ENCODE measurements at places on chromosomes 11 and 22.

DNA sequence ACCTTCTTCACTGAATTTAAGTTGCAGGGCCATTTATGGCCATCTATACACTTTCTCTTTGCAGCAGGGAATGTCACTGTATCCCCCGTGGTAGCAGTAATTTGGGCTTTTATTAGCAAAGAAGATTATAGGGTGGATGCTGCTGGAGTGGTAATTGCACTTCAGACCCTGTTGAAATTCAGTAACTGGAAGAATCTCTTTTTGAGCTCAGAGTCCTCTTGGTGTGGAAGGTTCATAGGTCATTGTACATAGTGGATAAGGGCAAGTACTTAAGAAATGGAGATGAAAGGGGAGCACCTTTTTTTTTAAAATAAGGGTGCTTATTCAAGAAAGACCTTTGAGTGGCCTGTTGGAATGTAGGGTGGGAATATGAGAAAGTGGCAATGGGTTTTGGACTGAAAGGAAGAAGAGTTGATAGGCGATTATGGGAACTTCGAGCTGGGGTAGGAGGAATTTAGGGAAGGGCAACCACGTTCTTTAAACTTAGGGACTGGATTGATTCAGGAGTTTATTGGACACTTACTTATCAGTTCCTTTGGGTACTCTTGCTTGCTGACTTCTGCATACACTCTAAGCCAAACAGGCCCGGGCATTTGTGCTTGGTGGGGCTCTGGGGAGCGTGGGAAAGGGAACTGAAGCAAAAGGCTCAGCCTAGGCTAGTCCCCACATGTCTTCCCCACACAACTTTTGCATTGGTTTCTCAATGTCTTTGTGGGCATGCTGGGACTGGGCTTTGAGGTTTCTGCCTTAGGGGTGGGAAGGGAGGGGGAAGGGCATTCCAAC lies 26.5 kb downstream of the CTNND1 start:
- DNase-seq = no peak

- DNase-seq = no peak
These were observed 11.2 kb upstream of the P4HA3 start for GRCh38 chr11:74322667-74323066.

DNA sequence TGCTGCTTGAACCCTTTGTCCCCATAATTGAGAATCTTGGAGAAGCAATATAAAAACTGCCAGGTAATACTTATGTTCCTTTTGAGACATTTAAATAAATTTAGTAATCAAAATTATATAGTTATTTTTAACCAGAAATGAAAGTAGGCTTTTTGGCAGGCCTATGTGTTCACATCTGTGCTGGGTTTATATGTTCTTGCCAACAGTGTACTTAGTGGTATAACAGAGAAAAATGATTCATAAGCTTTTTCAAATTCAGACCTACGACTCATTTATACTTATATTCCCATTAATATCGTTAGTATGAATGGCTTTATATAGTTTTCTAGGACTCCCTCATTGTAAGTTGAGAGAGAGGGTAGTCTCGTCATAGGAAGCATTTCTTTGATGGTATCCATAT lies 79.0 kb downstream of the DDX10 start:
- no peak for DNase-seq

GRCh38 chr11:123576501-123576900 lies 77.9 kb downstream of the SCN3B start:
- DNase-seq = no peak

DNA sequence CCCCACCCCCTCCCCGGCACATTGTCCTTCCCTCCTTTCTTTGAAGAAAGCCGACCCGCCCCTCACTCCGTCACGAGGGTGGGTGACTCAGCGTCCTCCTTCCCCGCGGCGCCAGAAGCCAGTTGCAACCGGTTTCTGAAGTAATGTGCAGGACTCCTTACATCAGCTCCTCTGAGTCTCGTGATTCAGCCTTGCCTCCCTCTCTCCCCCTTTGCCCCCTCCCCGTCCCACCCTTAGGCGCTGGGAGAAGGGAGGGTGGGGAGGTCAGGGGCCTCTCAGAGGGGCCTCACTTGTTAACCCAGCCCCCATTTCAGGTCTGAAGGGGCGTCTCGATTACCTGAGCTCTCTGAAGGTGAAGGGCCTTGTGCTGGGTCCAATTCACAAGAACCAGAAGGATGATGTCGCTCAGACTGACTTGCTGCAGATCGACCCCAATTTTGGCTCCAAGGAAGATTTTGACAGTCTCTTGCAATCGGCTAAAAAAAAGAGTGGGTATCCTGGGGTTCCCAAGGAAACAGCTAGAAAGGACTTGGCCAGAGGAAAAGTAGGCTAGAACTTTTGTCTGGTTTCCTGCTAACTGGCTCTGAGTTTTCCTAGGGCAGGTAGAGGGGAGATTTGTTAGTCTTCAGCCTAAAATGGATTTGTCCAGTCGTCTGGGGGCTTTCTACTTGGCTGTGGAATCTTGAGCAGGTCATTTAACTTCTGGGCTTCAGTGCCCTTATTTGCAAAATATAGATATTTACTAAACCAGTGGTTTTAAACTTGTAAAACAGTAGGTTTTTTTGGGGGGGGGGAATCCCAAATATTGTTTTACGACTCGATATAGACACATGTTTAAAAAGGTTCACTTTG lies 1.1 kb downstream of the SLC3A2 start:
- peak; percentile 90 for DNase-seq

DNA sequence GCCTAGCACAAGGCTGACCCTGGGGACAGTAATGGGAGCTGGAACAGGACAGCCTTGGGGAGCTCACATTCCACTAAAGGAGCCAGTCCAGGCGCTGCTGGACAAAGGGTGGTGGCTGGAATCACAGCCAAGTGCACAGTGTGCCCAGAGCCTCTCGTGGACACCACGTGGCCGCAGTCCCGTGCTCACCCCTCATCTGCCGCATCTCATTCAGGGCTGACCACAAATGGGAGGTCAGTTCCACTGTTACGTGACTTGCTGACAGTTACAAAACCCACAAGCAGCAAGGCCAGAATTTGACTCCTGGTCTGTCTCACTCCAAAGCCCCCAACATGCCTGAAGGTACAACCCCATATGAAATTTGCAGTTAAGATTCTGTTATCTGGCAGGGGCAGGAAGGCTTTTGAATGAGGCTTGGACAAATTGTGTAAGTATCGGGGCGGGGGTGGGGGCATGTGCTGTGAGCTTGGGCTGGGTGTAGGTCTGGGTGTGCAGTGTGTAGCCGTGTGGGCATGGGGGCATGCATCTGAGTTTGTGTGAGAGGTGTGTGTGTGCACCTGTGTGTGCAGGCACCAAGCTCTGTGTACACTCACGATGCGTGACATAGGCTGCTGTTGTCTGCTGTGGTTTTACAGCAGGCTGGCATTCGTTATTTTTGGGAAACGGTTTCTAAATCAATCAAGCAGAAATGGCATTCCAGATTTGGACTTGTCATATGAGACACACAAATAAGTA lies 301.7 kb downstream of the BRD1 start:
- peak; percentile 11 for DNase-seq

- DNase-seq = no peak
These were observed 69.7 kb downstream of the TENM4 start for GRCh38 chr11:79371152-79371551.

- DNase-seq = peak; percentile 46
These were observed 55.3 kb upstream of the CD44 start for GRCh38 chr11:35083431-35084238.

DNA sequence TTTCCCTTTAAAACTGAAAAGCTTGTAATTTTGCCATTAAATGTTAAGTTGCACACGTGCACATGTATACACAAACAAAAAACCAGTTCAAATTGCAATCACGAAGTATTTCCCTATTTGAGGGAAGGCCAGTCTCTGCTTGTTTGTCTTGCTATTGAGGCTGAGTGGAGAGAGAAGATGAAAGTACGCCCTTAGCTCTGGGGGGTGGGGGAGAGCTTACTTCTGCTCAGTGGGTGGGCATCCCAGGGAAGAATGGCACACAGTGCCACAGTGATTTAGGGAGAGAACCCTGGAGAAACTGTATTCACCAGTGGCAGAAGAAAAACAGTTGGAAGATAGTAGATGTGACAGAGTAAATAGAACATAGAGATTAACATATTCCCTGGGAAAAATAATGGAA lies 8.7 kb downstream of the YAP1 start:
- no peak for DNase-seq

DNA sequence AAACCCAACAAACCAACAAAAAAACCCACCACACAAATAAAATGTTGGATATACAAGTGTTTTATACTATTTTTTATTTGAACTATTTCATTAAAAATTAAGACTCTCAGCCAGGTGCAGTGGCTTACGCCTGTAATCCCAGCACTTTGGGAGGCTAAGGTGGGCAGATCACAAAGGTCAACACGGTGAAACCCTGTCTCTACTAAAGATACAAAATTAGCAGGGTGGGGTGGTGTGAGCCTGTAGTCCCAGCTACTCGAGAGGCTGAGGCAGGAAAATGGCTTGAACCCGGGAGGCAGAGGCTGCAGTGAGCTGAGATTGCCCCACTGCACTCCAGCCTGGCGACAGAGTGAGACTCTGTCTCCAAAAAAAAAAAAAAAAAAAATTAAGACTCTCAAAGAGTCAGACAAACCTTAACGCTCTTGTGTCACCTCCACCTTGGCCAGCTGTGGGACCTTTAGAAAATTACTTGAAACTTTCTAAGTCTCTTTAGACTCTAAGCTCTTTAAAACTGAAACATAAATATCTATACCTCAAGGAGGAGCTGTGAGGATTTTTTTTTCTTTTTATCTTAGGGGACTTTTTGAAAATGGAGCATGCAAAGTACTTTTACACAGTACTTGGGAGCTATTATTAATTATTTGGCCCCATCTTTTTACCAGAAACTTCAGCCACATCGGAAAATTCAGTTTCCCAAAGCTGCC lies 68.4 kb upstream of the CLNS1A start:
- DNase-seq = no peak

DNA sequence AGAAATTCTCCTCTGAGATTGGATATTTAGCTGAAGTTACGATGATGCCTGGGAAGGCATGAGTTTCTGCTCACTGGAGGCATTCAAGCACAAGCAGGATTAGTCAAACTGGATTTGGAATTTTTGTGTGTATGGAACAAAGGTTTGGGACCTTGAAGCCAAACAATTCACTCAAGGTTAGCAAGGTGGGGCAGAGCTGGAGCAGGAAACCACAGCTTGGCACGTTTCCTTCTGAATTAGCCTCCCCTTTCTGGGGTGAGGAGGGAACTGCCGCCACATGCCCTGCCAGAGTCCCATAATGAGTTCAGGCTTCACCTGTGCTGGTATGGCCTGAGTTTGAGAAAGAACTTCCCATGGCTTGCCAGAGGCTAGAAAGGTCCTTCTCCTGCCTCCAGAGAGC lies 50.9 kb upstream of the RRAS2 start:
- DNase-seq = no peak

- peak; percentile 66 for DNase-seq
These were observed 106.4 kb upstream of the SESN3 start for GRCh38 chr11:95337175-95337957.

DNA sequence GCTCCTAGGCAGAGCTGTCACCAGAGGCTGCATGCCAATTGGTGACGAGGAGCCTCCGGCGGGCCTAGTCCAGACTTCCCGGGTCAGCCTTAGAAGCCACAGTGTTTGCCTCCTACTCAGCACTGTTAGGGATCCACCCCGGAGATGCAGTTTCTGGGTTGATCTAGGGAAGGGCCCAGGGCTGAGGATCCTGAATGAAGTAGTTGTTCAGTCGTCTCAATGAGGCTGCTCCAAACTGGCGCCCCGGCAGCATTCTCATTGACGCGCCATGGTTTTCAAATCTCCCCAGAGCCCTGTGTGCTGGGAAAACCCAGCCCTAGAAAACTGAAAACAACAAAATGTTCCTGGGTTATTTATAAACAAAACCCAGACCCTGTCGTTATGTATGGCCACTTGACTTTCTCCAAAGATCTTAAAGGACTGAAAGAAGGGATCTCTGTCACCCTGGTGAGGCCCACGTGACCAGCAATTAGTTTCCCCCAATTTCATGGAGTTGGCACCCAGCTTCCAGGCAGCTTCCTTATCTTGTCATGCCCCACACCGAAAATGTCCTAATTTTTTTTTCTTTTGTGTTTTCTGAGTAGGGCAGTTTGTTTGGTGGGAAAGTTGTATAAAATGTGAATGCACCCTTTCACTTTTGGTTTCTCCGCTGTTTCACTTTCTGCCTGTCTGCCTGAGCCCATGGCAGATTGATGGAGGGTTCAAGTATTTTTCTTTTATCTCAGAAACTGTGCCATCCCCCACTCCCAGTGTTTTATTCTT lies 2.0 kb upstream of the EHD1 start:
- no peak for DNase-seq

DNA sequence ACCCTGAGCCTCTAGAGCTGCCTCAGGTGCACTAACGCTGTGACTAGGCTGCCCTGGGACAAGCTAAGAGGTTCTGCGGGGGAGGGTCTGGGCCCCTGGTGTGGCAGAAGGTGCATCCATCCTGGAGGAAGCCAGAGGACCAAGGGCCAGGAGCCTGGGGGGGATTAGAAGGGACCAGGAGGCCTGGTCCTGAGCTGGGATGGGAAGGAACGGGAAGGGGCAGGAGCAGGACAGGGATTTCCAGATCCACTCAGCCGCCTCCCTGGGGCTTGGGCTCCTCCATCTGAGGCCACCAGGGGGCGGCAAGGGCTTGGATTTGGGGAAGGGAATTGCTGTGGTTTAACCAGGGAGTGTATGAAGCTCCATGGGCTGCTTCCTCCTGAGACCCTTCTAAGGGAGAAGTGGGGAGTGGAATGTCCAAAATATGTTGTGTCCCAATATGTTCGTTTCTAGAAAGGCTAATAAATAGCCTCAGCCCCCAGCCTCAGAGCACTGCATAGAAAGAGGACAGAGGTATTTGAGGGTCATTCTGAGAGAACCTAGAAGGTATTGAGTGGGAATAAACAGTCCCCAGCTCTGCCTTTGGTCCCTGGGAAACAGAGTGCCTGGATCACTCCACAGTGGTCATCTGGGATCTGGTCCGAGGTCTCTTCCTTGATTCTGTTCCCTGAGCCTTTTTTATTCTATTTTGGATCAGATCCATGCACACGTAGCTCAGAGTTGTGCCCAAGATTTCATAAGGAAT lies 17.4 kb upstream of the PRAME start:
- DNase-seq = peak; percentile 9

DNA sequence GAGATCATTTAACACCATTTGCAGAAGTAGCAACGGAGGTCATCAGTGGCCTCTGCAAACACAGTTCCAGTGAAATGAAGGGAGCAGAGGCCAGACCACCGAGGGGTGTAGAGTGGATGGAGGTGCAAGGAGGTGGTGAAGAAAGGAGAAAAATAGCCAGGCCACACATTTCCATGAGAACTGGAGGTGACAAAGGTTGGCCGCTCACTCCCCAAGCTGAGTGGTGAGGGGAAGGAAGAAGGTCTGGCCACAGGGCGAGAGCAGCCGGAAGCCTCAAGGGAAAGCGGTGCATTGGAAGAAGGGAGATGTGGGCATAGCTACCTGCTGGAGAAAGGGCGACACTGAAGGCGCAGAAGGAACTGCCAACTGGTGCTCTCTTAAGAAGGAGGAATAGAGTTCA lies 20.1 kb upstream of the TMPRSS4 start:
- no peak for DNase-seq

GRCh38 chr11:128187835-128188234 lies 399.5 kb downstream of the ETS1 start:
- no peak for DNase-seq

GRCh38 chr22:47847131-47847890 lies 1084.9 kb downstream of the TBC1D22A start:
- DNase-seq = no peak

Data from C1 segment of cervical spinal cord (tissue), 14 donors.